ENCODE measurements at places on chromosomes 11 and 22. TPM values are rescaled to one million over a fixed set of nuclear protein-coding genes. Genes with fewer than 3 reads are reported as not detected.

The KCNJ1 gene
- not detected for total RNA-seq

The OR6A2 gene
- not detected for total RNA-seq

The ZP1 gene
- total RNA-seq, result 1.9 TPM

The PSMD13 gene
- 403 TPM for total RNA-seq

The SGSM1 gene
- not detected for total RNA-seq

The GVQW3 gene
- total RNA-seq, result 1.1 TPM

The PRR33 gene
- total RNA-seq, result not detected

The TREH gene
- total RNA-seq, result not detected

The PACSIN2 gene
- total RNA-seq, result 47.9 TPM

DNA sequence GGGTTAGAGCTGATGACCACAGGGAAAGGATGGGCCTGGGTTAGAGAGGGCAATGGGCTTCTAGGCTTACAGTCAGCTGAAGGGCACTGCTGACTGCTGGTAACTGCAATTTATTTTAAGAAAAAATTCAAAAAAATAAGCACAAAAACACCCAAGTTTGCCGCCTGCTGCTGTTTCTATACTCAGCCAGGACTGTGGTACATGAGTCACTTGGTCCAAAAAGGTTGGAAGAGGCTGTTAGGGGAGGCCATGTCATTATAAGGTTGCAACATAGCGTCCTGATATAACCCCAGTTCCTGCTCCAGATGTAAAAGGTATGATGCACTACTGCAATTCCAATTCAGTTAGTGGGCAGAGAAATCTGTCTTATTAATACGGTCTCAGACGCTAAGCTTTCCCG is 98.9 kb downstream of the ETS1 start:
- DNase-seq, result peak; percentile 94

GRCh38 chr11:117870103-117870952 is 6.1 kb downstream of the FXYD6 start:
- no peak for DNase-seq

- peak; percentile 8 for DNase-seq
These were observed 6.7 kb upstream of the OOSP4A start for GRCh38 chr11:59957094-59957493.

- DNase-seq, result peak; percentile 74
These were observed 400.4 kb downstream of the NTM start for GRCh38 chr11:131770801-131771200.

DNA sequence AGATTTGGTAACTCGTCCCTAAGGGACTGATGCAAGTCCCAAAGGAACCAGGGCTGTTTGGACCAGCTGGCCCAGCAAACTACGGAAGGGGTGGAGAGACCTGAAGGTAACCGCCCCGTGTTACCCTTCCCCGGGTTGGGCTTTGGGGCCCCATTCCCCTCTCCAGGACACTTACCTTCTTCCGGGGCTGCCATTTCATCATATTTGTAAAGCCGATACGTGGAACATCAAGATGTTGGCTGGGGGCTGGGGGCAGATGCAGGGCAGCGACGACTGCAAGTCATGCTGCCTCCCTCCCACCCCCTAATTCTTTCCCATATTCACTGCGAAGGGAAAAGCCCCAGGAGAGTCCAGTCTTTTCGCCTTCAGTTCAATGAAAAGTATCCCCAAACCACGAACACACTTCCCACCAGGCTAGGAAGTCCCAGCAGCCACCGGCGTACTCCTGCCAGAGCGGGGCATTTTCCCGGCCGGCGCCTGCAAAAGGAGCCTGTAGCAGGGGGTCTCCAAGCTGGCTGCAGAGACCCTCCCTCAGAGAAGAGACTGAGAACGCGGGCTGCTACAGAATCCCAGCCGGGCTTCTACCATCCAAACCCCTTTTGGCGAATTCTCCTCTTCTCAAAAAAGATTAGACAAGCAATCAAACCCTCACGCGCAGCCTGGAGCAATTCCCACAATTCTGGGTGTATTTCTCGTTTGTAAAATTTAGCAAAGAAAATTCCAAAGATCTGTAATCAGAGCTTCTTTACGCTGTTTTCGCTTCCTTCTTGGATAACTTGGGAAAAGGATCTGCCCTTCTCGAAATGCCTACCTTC is 236.7 kb downstream of the TTC28 start:
- DNase-seq, result no peak

DNA sequence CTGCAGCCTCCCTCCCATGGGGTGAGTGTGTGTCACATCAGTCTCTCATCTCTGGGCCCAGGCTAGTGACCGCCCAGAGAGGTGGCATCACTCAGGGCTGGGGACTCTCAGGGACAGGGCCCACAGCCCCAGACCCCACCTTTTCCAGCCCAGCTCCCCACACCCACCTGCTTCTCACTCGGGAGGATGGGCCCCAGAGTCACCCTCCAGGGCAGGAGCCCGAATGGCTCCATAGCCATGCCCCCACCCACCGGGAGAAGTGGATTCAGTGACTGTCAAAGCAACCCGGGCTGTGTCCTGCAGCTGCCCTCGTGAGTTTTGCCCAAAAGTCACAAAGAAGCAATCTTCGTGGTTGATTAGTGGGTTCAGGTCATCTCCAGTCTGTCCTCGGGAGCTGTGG is 26.0 kb downstream of the PARVG start:
- DNase-seq, result no peak

DNA sequence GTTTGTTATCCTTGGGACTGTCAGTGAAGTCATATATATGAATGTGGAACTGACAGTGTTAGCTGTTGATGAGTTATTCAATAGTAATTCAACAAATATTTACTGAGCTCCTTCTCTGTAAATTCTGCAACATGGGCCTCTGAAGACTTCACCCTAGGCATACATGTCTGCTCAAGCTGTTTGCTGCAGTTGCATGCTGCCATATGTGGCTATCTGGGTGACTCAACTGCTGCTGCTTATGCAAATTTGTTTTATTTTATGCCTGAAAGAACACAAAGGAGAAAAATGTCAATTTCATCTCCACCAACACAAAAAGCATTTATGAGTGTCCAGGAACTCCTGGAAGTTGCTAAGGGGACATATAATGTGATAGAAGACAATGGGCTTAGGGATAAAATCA is 417.6 kb downstream of the AASDHPPT start:
- DNase-seq, result no peak

- DNase-seq, result peak; percentile 81
These were observed 9.3 kb downstream of the TFIP11 start for GRCh38 chr22:26502688-26503561.

GRCh38 chr11:22659783-22660182 is 6.6 kb upstream of the GAS2 start:
- DNase-seq, result no peak

GRCh38 chr11:61352038-61352437 is 9.6 kb downstream of the CYB561A3 start:
- DNase-seq, result no peak

GRCh38 chr11:70129051-70129592 is 51.0 kb downstream of the ANO1 start:
- DNase-seq, result no peak

DNA sequence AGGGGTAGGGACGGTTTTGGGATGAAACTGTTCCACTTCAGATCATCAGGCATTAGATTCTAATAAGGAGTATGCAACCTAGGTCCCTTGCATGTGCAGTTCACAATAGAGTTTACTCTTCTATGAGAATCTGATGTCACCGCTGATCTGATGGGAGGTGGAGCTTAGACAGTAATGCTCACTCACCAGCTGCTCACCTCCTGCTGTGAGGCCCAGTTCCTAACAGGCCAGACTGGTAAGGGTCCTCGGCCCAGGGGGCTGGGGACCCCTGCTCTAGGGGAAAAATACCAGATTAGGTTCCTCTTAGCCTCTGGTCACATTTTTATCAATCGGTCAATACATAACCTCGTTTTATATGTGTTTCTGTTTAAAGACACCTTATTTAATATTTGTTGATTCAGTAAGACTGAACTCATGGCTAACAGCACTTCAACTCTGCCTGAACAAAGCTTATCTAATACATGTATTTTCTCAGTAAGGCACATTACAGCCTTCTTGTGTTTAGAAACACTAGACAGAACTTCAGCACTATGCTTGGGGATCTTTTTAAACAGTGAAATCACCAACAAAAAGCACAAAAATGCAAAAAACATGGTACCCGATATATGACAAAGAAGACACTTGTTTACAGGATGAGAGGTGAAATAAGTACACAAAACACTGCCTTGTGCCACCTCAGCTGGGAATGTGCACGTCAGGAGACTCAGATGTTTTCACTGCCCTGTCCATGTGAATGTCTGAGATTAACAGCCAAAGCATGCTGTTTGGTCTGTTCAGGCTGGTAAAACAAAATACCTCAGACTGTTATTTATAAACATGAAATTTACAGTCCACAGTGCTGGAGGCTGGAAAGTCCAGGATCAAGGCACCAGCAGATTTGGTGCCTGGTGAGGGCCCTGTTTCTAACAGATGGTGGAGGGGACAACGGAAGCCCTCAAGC is 107.5 kb downstream of the USP35 start:
- DNase-seq, result no peak

GRCh38 chr11:14270690-14271542 is 88.1 kb downstream of the RRAS2 start:
- DNase-seq, result no peak

DNA sequence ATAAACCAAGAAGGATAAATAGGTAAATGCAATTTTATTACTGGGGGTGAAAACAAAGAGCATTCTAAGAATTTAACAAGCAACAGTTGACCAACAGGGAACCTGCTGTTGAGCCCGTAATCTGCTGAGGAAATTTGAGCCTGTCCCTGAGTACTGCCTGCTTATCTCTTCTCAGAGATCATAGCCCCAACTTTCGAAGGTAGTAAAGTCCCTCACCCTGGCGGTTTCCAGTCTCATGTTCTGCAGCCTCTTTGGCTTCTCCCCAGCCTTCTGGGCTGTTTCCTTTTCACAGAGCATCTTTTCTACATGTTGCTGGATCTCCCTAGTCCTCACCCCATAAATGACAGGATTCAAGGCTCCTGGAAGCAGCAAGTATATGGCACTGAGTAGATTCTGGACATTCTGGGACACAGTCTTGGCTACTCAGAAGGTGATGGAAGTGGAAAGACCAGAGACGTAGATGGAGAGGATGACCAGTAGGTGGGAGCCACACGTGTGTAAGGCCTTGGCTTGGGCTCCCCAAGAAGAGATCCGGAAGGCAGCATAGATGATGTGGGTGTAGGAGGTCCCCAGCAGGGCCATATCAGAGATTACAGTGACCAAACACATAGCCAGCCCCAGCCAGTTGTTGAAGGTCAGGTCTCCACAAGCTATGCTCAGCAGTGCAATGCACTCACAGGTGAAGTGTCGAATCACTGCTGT is 51.6 kb downstream of the RRM1 start:
- no peak for DNase-seq

GRCh38 chr11:1628506-1629325 is 859 bp upstream of the KRTAP5-5 start:
- DNase-seq, result no peak

GRCh38 chr11:32829157-32829679 is 509 bp upstream of the PRRG4 start:
- DNase-seq, result no peak

GRCh38 chr22:50074551-50075530 is 10.4 kb downstream of the MLC1 start:
- DNase-seq, result no peak
